ENCODE measurements at places on chromosomes 3 and 15. TPM values are rescaled to one million over a fixed set of nuclear protein-coding genes. Genes with fewer than 3 reads are reported as not detected.

DNA sequence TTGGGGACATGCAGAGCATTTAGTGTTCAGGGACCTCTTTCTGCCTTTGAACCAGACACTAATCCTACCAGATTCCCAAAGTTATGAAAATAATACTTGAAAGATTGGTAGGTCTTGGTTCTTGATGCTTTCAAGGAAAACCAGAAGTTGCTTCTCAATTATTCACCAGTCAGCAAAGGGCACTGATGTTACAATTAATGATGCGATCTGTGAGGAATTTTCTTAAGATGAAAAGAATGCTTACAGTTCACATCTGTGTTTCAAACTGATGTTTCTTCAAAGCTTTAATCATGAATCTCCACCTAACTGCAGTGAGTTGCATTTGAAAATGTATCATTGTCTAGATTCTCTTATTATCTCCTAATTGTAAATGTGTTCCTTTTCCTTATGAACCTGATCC lies 161.0 kb downstream of the NAALADL2 start:
- H3K4me1 ChIP-seq, result no peaks in the 10 kb centered on the region
- H3K27ac ChIP-seq, result no peak overlapping the region
- no peaks in the 10 kb centered on the region for H3K36me3 ChIP-seq
- DNase-seq, result no peak
- H3K27me3 ChIP-seq, result no peaks in the 10 kb centered on the region
- H3K4me3 ChIP-seq, result no peak overlapping the region

The ANKUB1 gene
- not detected for total RNA-seq

DNA sequence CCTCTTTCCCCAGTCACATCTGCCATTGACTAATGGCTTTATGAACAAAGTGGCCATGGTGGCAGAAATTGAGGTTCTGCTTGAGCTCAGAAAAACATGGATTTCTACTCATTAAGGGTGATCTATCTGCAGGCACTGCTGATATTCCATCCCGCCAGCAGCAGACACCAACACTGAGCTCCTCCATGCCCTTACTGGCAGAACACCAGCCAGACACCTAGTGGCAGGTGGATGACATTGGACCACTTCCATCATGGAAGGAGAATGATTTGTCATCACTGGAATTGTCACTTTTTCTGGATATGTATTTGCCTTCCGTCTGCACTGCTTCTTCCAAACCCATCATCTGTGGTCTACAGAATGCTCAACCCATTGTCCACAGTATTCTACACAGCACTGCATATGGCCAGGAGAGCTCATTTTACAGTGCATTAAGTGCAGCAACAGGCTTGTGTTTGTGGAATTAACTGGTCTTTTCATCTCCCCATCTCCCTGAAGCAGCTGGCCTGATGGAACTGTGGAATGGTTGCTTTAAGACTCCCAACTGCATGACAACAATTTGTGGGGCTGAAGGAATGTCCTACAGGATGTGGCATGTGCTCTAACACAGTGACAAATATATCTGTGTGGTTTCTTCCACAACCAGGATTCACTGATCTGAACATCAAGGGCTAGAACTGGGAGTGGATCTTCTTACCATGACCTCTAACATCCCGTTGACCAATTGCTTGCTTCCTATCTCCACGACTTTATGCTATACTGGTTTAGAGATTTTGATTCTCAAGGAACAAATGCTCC lies 103.4 kb downstream of the WNT7A start:
- H3K27ac ChIP-seq, result no peak overlapping the region
- H3K36me3 ChIP-seq, result no peaks in the 10 kb centered on the region
- H3K4me3 ChIP-seq, result no peak overlapping the region
- no peaks in the 10 kb centered on the region for H3K4me1 ChIP-seq
- no peaks in the 10 kb centered on the region for H3K27me3 ChIP-seq
- DNase-seq, result no peak

The TRIM42 gene
- not detected for total RNA-seq

The GP5 gene
- total RNA-seq, result 11.3 TPM

The PIAS1 gene
- 42.3 TPM for total RNA-seq

- H3K27ac ChIP-seq, result peak overlapping the region; percentile 15
- no peak overlapping the region for H3K4me3 ChIP-seq
- no peak for DNase-seq
- H3K4me1 ChIP-seq, result peaks cover 52% of the 10 kb centered on the region
Measured at GRCh38 chr3:152317184-152317583, 48.5 kb downstream of the MBNL1 start.

The GPR27 gene
- not detected for total RNA-seq

DNA sequence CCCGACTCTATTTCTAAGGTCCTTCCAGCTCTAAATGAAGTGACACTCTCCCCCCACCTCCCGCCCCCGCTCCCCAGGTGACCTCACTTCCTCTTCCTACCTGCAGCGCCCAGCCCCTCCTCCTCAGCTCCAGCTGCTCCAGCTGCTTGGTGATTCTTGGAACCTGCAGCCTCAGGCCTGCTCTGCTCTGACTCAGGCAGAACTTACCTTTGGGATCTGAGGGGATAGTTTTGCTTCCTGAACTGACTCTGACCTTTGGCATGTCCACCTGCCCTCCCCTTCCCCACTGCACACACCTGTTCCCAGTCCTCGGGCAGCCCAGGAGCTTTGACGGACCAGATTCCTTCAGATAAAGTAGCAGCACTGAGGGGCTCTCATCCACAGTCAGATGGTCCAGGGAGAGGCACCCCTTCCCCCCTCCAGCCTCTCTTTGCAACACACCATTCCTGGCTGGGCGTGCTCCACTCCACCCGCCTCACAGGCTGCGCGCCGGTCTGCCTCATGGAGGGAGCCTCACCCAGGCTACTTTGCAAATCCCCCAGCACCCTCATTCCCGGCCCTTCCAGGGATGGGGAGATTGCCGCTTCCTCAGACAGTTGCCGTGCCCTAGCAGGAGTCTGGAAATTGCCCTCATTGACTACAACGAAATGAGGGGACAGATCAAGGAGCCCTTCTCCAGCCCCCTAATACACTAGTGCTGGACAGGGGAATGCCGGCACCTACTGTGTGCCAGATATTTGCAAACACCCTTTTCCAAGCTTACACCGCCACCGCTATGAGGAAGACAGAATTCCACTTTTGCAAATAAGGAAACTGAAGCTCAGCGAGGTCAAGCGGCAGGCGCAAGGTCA lies 692 bp upstream of the C15orf39 start:
- H3K4me1 ChIP-seq, result peaks cover 27% of the 10 kb centered on the region
- H3K36me3 ChIP-seq, result no peaks in the 10 kb centered on the region
- H3K4me3 ChIP-seq, result peak overlapping the region; percentile 84

DNA sequence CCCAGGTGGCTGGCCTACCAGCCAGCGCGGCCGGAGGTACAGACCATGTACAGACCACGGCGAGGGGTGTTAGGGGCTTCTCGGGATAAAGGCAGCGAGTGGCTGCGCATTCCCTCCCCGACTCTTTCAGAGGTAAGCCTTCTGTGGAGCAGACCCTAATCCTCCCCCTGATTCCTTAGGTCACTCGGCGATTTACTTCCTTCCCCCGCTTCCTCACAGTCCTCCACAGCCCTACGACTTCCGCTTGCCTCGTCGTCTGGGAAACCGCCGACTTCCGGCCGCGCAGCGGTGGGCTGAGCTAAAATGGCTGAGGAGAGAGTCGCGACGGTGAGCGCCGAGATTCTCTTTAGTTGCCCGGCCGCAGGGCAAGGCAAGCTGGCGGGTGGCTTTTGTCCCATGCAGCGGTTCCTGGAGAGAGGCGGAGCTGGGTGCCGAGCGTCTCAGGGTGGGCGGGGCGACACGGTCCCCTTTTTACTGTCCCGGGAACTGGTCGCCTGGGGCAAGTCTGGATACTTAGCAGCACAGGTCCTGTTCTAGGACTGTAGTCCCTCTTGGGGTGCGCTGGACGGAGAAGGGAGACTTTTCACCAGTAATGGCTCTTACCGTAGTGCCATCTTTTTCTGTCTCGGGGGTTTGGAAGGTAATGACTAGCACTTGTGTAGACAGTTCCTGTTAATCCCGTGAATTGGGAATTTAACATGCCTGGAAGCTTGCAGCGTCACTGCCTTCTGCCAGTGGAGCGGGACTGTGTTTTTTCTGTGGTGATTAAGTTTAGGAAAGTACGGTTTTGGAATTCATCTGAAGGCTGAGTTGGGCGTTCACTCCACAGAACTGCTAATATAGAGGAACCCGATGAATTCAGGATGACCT lies at the start of the genes BBS4 and HIGD2B:
Gene BBS4, plus strand, starts transcription at position 283 of the 870 bp plus-strand sequence. Its CDS starts 21 bp downstream, at position 304.
Gene HIGD2B, minus strand, starts transcription at position 258 of the 870 bp plus-strand sequence. CDS start 9,808 bp downstream, outside the sequence.
- H3K4me3 ChIP-seq, result peak within 1 kb of the TSS; percentile 99
- no peaks in the 10 kb centered on the region for H3K36me3 ChIP-seq
- H3K27ac ChIP-seq, result peak within 1 kb of the TSS; percentile 82
- peak; percentile 84 for DNase-seq
- H3K4me1 ChIP-seq, result no peaks in the 10 kb centered on the region

DNA sequence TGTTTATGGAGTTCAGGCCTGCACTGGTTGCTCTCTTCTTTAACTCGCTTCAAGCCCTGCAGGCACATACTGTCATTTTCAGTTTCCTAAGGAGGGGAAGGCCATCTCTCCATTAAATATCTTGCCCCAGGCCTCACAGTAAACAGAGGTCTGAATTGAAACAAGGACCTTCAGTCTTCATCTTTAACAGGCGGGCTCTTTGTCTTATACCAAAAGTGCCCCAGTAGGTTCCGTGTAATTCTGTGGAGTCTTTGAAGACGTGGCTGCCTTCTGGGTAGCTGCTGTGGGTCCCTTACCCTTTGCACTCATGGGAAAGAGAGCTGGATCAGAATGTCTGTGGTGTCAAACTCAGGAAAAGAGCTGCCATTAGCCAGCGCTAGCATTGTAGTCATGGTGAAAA lies 161.2 kb downstream of the APBA2 start:
- no peak overlapping the region for H3K4me3 ChIP-seq
- no peak overlapping the region for H3K27ac ChIP-seq
- peaks cover 3% of the 10 kb centered on the region for H3K4me1 ChIP-seq
- DNase-seq, result no peak
- no peaks in the 10 kb centered on the region for H3K27me3 ChIP-seq
- no peaks in the 10 kb centered on the region for H3K36me3 ChIP-seq

DNA sequence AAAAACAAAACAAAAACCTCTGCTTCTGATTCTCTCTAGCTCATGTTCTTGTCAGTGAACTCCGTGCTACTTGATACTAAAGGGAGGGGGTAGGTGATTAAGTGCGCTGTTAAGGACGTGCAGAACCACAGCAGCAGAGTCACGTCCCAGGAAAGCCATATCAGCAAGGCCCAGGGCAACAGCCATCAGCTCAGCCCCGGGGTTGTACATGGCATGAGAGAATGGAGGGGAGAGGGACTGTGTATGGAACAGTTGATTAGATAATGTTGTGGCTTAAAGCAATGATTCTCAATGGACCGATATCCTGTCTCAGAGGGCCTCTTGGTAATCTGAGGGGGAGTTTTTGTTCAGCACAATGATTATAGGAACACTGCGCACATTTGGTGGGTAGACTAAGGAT lies 27.6 kb downstream of the C2CD4A start:
- no peaks in the 10 kb centered on the region for H3K4me1 ChIP-seq
- no peak overlapping the region for H3K27ac ChIP-seq
- H3K27me3 ChIP-seq, result no peaks in the 10 kb centered on the region
- H3K4me3 ChIP-seq, result no peak overlapping the region
